MM.1S (cell line): ENCODE measurements at places on chromosomes 6 and 20.

DNA sequence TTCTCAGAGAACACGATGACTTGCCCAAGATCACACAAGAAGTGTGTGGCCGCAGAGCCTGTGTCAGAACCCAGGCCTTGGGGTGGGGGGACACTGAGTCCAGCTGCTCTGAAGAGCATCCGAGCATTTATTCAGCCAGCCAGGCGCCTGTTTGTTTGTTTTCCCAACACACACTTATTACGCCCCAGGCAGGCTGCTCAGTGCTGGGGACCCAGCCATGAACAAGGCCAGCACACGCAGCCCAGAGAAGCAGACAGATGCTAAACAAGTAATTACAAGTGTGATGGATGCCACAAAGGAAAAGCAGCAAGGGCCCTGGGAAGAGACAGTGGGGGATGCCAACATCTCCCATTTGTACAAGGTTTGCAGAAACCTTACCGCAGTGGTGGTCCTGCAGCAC, 19.4 kb upstream of the SIRPA start:
- DNase-seq, result no peak

DNA sequence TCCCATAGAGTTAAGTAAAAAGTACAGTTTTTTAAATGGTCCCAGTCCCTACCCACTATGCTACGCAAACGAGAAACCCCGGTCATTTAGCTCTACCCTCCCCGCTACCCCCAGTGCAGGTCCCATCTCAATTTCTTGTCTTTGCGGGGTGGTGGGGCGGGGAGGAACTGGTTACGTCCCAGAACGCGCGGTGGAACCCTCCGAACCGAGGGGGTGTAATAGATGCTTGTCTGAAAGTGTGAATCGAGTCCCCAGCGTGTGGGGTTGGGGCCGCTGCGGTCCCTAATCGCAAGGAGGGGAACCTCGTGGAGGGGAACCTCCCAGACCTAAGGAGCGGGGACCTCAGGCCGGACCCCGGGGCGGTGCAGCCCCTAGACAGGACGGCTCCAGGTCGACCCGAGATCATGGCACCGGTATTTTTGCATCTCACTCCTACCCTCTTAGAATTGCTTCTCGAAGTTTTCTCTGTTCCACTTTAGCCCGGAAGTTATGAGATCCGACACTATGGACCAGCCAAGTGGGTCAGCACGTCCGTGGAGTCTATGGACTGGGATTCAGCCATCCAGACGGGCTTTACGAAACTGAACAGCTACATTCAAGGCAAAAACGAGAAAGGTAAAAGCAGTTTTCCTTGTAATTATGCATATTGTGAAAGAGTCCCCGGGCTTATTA, 779 bp downstream of the HEBP2 start:
- no peak for DNase-seq

- no peak for DNase-seq
Measured at GRCh38 chr6:83310046-83310445, 116.9 kb downstream of the RWDD2A start.

- no peak for DNase-seq
Measured at GRCh38 chr20:61407561-61407960, 155.5 kb downstream of the CDH4 start.

GRCh38 chr6:136696783-136697364, 95.4 kb downstream of the MAP3K5 start:
- peak; percentile 68 for DNase-seq

DNA sequence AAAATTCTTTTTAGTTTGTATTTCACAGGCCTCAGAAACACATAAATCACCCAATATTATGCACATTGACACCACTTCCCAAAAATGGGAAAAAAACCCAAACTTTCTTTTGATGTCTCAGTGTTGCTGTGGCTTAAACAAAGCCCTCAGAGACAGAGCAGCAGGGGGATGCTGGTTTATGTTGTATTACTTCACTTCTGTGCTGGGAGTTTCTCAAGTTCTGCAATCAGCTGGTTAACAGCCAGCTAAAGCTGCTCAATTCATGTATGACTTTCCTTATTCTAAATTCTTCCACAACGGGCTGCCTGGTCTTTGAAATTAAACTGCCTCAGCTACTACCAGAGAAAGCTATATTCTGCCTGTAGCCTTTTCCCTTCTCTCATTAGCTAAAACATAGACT, 5.6 kb downstream of the FILIP1 start:
- no peak for DNase-seq

DNA sequence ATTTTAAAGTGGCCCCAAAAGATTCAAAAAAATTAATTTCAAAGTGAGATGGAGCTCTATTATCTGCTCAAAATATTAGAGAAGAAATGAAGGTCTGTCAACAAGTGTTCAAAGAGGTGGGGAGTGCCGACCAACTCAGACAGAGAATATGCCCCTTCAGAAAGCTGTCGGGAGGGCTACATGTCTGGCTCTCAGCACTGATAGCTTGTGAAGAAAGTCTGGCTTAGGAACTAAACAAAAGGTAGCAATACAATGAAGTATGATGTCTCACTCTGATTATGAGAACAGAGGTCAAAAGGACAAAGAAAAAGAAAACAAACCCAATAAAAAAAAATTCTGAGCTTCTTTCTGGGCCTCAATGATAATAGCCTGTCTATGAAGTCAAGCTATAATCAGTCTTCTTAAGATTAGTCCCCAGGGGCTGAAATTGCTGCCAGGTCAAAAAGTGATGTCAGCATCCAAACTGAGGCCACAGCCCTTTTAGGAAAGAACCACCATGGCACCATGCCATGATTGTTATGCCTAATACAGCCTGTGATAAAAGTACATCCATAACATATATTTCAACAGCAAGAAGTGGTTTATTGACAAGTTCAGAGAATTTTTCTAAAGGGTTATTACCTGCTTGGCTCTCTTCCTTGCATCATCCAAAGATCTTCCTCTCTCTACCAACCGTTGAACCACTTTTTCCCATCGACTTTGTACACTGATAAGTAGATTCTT, 150.9 kb downstream of the DST start:
- DNase-seq, result no peak

GRCh38 chr6:161035182-161035980, 43.8 kb downstream of the MAP3K4 start:
- no peak for DNase-seq

DNA sequence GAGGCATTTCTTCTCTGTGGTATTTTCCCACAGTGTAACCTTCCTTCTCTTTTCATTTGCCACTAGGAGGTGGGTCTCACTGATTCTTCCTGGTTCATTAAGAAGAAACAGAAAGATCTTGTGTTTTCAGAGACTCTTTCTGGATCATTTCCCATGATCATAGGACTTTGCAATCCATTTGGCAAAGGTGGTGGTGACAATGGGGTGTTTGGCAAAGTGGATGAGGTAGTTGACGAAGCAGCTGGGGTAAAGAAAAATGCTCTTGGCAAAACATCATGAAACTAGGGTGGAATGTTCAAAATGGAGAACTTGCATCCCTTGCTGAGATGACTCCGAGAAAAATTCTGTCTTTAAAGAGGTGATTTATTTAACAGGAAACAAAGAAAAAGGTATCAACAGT, 50.6 kb downstream of the TRAF3IP2 start:
- DNase-seq, result no peak

DNA sequence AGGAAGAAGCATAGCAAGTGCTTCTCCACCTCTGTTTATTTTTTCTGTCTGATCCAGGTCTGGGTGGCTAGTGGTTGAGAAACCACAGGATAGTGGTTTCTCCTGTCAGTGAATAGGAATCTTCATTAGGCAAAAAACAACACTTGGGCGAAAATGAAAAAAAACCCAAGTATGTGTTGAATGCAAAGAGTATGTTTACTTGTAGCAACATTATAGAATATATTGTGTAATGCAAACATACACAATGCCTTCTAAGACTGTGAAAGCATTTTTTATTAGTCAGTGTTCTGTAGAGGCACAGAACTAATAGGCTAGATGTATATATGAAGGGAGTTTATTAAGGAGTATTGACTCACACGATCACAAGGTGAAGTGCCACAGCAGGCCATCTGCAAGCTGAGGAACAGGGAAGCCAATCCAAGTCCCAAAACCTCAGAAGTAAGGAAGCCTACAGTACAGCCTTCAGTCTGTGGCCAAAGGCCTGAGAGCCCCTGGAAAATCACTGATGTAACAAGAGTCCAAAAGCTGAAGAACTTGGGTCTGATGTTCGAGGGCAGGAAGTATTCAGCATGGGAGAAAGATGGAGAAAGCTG, 111.1 kb downstream of the UST start:
- no peak for DNase-seq

GRCh38 chr6:44238687-44239350, 8.1 kb upstream of the HSP90AB1 start:
- no peak for DNase-seq

- no peak for DNase-seq
Measured at GRCh38 chr20:14838663-14839628, 501.5 kb upstream of the FLRT3 start.

DNA sequence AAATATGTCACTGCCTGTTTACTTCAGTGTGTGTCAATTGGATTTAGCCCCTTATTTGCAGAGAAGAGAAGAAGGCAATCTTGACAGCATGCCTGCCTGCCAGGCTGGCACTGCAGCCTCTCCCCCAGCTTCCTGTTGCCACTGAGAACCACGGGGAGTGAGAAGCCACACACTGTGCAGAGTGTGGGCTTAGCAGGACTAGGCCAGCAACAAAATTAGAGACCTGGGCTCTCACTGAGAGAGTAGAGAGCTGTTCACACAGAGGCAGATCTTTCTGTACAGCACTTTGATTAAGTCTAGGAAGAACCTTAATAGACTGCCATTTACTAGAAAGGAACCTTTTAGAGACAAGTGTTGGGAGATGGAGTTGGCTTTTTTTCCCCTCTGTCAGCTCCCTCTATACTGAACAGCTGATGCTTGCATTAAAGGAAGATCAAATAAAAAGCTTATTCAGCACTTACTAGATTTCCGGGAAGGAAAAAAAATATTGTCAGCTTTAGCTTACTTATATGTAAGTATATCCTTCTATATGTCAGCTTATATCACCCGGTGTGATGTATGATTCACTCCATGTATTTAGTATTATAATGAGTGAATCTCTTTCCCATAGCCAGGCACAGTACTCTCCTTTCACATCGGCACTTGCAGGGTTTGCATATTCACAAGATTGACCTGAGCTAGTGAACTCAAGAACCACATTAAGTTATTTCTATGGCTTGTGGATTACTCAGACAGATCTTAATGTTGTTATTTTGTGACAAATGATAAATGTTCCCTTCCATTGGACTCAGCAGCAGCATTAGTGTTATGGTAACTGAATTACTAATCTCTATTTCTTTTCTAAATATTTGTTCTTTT, 851.0 kb upstream of the EPHA7 start:
- no peak for DNase-seq

DNA sequence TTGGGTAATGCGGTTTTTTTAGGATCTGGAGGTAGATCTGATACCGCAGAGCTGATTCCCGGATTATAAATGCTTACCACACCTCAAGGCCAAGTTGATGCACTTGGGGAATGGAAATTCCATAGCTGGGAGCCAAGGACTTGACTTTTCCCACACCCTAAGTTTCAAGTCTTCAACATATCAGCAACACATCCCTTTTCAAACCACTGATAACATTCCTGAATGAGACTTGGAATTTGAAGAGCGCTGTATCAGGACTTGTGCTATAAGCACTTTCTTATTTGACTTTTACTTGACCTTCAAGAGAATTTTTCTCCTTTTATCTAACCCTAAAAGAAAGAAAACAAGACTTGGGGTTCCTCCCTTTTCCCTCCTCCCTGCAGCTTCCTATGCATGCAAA, 90.6 kb upstream of the NAA20 start:
- no peak for DNase-seq

- DNase-seq, result no peak
Measured at GRCh38 chr6:132016396-132016795, 65.2 kb upstream of the CCN2 start.

GRCh38 chr6:139407718-139408222, 33.3 kb upstream of the CITED2 start:
- no peak for DNase-seq

DNA sequence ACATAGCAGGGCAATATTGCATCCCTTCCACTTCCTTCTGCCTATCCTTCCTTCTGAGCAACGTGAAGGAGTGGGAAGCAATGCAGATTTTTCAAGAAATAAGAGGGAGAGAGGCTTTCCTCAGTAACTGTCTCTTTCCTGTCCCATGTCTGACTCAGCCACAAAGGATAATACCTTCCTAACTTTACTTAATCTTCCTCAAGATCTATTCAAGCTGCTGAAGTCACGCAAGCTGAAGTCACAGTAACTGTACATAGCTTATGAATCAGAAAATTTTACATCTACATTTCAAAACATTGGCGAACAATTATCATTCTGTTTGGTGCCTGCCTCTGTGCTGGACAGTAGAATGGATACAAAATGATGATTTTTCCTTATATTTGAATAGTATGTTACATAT, 86.4 kb upstream of the POU3F2 start:
- no peak for DNase-seq

GRCh38 chr20:49685809-49686208, 27.9 kb downstream of the B4GALT5 start:
- DNase-seq, result no peak

DNA sequence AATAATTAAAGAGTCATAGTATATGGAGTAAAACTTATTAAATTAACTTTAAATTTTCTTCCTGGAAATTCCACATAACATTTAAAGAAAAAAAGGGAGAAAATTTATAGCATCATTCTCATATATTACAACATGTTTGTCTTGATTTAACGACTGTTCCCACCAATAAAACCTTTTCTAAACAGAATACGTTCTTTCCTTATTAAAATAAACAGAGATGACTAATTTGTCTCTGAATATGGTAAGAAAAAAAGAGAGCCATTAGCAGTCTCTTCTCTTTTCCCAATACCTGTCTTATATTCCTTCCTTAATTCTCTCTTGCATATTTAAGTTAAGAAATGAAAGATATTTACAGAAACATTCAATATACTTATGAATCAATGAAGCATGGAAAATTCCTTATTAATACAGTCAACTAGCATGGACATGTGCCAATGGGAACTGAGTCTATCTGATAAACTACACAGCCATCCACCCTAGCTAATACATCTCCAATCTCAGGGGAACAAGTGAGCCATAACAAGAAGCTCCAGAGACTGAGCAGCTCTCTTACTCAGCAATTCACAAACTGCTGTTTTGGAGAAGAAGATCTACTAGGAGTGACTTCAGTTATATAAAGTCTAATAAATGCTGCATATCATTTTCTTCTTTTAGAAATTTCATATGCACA, 347.1 kb upstream of the MANEA start:
- no peak for DNase-seq

GRCh38 chr6:12291839-12292604, 1.9 kb downstream of the EDN1 start:
- no peak for DNase-seq
